ENCODE measurements at places on chromosomes 6 and 20. TPM values are rescaled to one million over a fixed set of nuclear protein-coding genes. Genes with fewer than 3 reads are reported as not detected.

GRCh38 chr6:15287670-15288375 lies 42.0 kb downstream of the JARID2 start:
- no peak for DNase-seq

GRCh38 chr6:134814076-134814695 lies 135.7 kb downstream of the ALDH8A1 start:
- no peak for DNase-seq

GRCh38 chr6:64811119-64811518 lies 895.9 kb downstream of the EYS start:
- no peak for DNase-seq

DNA sequence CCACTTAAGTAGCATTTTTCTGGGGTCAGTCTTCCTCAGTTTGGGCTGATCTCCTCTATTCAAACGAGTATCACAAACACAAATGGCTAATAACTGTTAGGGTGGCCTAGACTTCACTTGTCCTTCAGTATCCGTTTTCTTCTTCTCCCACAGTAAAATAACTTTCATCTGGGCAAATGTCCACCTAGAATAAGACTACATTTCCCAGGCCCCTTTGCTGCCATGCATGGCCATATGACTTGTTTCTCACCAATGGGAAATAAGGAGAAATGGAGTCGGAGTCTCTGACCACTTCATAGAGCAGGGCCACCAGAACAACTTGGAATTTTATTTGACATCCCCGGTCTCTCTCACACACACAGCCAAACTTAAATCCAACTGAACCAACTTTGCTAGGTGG lies 51.4 kb downstream of the SULF2 start:
- DNase-seq = no peak

DNA sequence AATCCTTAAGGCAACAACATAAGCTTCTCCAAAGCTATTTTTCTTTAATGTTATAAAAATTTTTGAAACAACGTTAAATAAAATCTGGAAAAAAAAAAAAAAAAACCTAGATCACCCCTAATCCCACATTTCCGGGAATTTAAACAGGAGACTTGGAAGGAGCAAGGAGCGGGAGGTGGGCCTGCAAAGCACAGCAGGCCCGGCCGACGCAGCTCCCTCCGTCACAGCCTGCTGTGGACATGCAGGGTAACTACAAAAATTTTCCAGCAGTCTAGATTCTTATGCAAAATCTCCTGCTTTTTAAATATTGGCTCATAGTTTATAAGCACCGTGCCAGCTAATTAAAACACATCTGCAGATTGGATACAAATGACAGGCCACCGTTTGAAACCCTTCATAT lies 23.5 kb downstream of the FOXF2 start:
- no peak for DNase-seq

GRCh38 chr6:161668665-161669064 lies 394.8 kb upstream of the AGPAT4 start:
- no peak for DNase-seq

DNA sequence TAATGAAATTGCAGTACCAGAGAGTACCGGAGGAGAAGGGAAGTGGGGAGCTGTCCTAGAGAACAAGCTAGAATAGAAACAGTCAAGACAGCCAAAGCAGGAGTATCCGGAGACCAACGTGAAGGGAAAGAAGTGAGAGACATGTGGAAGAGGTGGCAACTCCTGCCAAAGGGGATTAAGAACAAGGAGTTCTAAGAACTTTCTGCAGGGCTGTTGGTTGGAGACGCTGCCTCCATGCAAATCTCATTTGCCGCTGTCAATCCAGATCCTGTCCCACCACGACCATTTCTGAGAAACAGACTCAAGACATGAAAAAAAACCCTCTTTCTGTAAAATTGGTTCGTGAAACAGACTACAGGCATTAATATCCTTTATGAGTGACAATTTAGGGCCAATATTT lies 595.7 kb downstream of the PTPRT start:
- DNase-seq = no peak

DNA sequence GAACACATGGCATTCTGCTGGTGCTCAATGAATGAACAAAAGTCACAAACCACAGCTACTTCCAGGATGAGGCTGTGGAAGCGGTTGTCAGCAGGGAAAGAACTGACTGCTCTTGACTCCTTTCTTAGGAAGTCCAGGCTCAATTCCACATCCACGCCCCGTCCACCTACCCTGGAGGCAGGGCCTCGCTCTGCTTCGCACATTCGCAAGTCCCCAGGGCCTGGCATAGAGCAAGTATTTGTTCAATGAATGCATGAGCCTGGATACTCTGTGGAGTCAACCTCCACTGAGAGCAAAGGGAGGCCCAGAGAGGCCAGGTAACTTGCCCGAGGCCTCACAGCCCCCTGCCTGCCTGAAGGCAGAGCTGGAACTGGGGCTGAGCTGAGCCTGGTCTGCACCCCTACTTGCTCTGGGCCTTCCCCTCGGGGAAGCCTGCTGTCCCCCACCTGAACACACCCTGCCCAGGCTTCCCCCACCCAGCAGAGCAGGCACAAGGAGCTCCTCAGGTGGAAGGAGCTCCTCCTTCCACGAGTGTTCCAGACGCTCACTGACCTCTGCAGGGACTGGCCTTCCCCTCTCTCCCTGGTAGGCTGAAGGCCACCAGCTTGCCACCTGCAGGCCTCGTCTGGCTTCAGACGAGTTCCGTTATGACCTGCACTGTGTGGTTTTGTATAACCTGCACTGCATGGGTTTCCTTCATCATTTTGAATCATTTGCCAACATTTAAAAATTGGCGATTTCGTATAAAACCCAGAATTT lies 119.3 kb upstream of the PTPN1 start:
- DNase-seq = no peak

GRCh38 chr6:80942911-80943310 lies 809.6 kb downstream of the TENT5A start:
- no peak for DNase-seq

DNA sequence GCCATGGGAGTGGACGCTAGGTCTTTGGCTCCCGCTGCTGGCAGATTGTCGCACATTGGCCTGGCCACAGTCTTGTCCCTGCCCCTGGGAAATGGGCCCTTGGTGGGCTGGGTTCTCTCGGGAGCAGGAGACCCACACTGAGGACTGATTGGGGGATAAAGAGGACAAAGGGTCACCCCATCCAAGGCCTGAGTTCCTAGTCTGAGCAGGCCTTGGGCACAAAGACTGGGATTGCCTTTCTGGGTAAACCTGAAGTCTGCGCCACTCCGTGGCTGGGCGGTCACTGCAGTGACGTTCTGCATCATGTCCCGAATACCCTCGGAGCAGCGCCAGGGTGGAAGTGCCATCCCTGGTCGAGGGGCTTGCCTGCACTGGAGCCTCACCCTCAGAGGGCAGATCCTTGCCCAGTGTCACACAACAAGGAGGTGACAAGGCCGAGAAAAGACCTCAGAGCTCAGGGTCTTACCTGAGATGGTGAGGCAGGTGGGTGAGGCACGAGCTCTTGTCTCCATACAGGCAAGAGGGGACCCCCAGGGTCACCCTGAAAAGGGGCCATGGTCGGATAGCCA lies 36.1 kb upstream of the ZBP1 start:
- peak; percentile 16 for DNase-seq

- DNase-seq = no peak
These were observed 52.8 kb upstream of the RIPOR2 start for GRCh38 chr6:24988562-24988961.

DNA sequence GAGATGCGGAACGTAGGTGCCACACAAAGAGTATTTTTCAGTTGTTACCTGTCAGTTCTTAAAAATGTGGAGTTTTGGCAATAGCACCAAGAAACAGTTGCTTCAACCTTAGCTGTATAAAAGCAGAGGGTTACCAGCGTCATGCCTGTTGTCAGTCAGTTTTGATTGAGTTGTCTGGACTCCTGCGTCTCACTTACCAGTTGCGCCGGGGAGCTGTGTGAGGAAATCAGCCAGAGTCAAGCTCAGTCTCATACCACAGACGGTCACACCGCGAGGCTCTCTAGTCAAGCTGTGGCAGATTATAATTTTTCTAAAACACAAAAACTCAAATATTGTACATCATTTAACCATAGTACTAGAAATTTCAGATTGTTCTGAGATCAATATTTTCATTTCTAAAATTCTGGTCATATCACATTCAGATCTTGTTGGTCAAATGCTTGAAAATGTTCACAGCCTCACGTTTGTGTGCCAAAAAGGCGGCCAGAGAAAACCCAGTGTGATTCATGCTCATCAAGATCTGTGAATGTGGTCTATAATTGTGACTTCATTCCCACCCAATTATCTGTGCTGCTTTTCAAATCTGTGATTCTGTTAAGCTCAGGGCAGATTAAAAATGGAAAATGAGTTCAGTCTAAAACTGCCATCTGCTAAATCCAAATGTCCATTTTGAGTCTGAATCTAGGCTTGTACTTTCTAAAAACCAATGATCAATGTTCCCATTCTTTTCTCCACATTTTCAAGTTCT lies 37.5 kb downstream of the SASH1 start:
- no peak for DNase-seq

DNA sequence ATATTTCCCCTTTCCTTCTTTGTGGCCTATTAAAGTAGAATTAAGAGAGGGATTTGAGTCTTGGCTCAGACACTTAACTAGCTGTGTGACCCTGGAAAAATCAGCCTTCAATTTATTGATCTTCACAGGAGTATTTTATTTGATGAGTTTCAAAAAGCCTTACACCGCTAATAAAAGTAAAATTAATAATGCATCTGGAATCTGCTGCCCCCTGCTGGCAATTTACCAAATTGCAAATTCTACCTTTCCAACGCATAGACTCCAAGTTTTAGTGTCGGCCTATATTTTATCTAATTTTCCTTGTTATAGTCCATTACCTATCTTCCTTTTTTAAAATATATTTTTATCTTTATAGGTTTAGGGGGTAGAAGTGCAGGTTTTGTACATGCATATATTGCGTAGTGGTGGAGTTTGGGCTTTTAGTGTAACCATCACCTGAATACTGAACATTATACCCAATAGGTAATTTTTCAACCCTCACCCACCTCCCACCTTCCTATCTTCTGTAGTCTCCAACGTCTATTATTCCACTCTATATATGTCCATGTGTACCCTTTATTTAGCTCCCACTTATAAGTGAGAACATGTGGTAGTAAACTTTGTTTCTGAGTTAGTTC lies 46.3 kb downstream of the GOPC start:
- peak; percentile 72 for DNase-seq

DNA sequence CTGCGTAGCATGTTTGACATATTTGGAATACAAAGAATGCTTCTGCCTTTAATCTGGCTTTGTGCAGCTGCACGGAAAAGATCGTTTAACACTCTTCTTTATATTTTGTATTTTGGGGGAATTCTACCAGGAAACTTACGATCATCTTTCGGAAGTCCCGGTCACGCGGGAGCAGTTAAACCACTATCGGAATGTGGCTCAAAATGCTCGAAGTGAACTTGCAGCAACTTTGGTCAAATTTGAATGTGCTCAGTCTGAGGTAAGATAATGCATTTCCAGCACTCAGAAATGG lies 42.3 kb downstream of the CCDC170 start:
- DNase-seq = no peak

DNA sequence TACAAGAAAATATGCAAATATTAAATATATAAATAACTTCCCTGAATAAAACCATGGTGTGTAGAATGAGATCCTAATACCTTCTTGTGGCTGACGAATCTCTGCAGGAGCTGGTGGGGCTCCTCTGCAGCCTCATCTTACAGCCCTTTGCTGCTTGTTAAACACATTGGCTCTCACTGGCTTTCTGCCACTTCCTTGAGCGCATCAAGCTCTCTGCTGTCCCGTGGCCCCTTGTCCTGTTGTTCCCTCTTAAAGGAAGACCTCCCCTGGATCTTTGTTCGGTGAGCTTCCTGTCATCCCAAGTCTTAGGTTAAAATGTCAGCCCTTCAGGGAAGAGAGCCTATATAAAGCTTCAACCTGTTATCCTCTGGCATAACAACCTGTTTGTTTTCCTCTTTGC lies 519.6 kb downstream of the DOK5 start:
- no peak for DNase-seq

GRCh38 chr6:148893481-148893880 lies 146.7 kb downstream of the UST start:
- DNase-seq = no peak

DNA sequence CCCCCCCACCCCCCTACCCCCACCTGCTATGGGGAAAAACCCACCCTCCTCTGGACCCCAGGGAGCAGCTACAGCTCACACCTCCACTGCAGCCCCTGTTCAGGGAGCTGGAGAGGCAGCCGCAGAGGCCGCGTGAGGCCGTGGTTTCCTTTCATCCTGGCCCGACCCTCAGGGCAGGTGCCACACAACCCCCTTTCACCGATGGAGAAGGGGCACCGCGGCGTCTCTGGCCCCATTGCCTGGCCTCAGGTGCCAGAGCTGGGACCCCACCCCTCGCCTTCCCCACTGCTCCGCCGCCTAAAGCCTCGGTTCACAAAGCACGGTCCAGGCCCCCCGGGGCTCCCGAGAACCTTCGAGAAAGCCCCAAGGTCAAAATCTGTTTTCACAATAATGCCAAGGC lies 11.8 kb upstream of the KCNQ2 start:
- DNase-seq = no peak

DNA sequence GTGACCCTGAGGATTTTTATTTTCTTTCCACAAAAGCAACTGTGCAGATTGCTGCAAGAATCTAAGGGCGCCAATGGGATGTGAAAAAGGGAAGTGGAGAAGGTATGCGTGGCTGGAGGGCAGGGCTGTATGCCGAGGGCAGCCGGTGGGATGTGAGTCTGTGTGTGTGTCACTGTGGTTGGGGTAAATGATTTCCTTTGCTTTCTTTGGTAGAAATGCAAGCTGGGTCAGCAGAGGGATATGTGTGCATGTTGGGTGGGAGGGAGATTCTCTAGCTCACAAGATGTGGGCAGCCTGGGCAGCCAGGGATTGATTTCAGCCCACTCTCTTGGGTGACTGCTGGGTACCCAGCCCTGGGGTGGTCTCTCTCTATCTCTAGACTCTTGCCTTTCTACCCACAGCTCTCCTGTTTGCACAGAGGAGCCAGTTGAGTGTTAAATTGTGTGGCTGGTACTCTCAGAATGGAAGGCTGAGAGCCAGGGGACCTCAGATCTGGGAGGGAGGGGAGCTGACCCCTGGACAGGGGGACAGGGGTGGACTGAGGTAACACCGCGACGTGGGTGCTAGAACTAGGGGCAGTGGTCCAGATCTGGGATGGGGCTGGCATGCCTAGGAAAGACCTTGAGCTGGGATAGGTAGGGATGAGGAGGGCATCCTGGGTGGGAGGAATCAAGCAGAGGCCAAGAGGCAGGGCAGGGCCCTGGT lies 136.8 kb upstream of the RNF24 start:
- no peak for DNase-seq

Gene PRICKLE4
- total RNA-seq = 1.6 TPM

Gene GPANK1
- total RNA-seq = 7.1 TPM

Gene MCHR2
- not detected for total RNA-seq

Gene LATS1
- 21.5 TPM for total RNA-seq

Gene NFATC2
- total RNA-seq = 51.5 TPM

Gene BIRC7
- total RNA-seq = not detected

Gene PXDC1
- 110 TPM for total RNA-seq

Gene CALHM6
- total RNA-seq = 9.5 TPM

Gene GHRH
- not detected for total RNA-seq

Gene FAM83B
- total RNA-seq = 0.72 TPM

Gene OR2H1
- not detected for total RNA-seq

Gene ADGRB3
- 2.1 TPM for total RNA-seq

Gene STMND1
- total RNA-seq = not detected

Gene TRIM10
- 0.09 TPM for total RNA-seq

All from omental fat pad (tissue), 4 donors.